ENCODE measurements at places on chromosomes 16 and 17.

DNA sequence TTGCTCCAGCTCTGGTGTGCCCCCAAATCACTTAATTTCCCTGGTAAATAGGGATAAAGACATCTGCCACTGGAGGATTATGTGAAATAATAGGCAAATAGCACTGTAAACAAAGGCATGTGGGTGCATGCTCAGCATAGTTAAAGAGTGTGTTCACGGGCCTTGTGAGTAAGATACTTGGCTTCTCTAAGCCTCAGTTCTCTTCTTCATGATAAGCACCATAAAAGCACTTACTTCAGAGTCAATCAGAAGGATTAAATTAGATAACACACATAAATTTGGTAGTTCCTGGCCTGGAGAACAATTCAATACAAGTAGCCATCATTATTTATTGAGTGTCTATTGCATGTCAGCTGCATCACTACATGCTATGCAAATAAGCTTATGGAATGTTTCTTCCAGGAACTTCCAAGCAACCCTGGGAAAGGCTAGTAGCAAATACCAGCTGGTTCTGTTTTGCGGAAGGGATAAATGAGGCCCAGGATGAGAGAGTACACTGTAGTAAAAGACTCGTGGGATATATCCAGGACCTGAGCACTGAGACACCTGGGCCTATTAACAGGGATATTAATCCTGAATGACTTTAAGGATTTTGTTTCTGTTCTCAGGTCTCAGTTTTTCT lies 14.5 kb downstream of the CCL11 start:
- no peak for DNase-seq

DNA sequence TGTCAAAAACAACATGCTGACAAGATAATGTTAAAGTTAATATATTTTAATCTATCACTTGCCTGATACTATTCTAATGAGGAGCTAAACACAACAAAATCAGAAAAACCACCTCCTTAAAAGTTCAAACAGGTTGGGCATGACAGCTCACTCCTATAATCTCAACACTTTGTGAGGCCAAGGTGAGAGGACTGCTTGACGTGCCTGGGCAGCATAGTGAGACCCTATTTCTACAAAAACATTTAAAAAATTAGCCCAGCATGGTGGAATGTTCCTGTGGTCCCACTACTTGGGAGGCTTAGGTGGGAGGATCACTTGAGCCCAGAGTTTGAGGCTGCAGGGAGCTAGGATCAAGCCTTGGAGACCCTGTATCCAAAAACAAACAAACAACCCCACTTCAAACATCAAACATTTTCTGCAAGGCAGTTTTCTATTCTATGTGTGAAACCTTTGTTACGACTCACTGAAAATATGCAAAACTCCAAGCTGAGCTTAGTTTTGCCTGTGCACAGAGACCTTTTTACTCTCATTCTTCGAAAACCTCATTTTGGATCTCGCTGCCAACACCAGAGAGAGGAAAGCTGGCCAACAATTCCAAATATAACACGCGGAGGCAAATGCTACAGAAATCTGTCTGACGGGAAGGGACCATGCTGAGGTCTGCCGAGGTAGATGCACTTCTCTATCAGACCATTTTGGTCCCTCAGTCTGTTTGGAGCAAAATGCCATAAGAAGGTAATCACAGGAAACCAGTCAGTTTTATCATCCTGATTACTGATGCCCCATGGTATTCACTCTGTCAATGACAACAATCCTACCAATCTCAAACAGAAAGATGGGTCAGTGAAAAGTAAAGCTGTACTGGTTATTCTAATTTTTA lies 6.2 kb downstream of the PHF12 start:
- no peak for DNase-seq

DNA sequence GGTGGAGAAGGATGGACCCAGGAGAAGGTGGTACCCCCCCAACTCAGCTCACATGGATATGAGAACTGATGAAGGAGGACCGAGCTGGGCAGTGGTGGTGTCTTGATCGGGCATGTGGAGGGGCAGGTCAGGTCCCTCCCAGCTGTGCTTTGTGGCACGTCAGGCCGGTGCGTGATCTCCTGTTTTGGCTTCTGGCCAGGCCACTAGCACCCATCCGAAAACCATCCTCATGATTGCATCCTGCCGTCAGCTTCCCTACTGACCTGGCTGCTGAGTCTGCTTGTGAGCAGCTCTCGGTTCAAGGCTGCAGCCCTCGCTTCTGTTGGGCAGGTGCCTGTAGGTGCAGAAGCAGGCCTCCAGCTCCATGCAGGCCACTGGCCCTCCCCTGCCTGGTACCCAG lies 53.1 kb downstream of the PLD6 start:
- no peak for DNase-seq

GRCh38 chr16:87628940-87629339 lies 26.6 kb downstream of the JPH3 start:
- no peak for DNase-seq

GRCh38 chr17:6475411-6475810 lies 31.2 kb downstream of the PIMREG start:
- no peak for DNase-seq

DNA sequence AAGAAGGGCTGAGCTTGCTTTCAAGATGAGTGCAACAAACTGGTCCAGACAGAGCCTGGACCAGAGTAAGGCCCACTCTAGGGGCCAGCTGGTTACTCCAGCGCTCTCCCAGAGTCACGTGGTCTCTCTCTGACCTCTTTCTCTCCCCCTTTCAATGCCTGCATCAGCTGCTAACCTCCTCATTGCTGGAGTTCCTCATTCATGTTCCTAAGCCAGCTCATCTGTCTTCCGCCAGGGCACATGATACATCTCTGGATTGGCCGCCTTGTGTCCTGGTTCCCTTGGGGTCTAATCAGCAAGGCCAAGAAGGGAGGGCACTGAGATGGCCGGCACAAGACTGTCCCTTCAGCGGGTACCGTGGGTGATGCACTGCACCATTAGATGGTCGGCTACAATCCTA lies 26.9 kb upstream of the ZFP90 start:
- DNase-seq = no peak

DNA sequence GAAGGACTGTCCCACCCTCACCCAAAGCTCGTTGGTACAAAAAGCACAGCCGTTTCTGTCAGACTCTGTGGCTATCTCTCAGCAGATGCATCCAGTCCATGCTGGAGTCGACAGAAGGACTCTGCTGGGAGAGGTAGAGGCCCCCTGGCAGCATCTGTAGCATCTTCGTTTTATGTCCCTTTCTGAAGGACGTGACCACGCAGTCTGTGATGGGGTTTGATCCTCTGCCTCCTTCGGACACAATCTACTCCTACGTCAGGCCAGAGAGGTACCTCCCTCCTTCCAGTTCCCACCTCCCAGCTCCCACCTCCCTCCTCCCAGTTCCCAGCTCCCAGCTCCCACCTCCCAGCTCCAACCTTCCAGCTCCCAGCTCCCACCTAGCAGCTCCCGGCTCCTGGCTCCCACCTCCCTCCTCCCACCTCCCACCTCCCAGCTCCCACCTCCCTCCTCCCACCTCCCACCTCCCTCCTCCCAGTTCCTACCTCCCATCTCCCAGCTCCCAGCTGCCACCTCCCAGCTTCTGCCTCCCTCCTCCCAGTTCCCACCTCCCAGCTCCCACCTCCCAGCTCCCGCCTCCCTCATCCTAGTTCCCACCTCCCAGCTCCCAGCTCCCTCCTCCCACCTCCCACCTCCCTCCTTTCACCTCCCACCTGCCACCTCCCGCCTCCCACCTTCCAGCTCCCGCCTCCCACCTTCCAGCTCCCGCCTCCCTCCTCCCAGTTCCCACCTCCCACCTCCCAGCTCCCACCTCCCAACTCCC lies 11.4 kb upstream of the MC1R start:
- DNase-seq = no peak

- DNase-seq = no peak
Measured at GRCh38 chr16:69787883-69788282, 25.8 kb downstream of the WWP2 start.

- DNase-seq = no peak
Measured at GRCh38 chr17:41549596-41550039, 21.5 kb upstream of the KRT19 start.

DNA sequence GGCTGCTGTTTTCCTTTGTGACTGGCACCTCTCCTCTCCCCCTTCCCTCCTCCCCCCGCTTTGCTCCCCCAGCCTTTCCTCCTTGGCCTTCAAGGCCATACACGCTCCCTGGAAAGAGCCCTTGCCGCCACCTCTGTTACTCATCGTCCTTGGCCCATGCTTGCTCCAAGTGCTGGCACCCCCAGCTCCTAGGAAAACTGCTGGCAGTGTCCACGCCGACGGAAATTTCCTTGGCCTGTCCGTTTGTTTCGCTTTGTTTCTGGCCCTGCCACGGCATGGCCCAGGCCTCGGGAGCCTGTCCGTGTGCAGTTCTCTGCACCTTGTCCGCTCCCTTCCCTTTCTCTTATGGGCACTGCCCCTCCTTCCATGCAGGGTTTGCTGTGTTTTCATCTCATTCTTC lies 18.0 kb downstream of the CA5A start:
- no peak for DNase-seq

- no peak for DNase-seq
Measured at GRCh38 chr17:78120537-78120936, 8.0 kb downstream of the TMC6 start.

GRCh38 chr17:64063088-64063487 lies 42.7 kb upstream of the ICAM2 start:
- no peak for DNase-seq

- no peak for DNase-seq
Measured at GRCh38 chr17:78125138-78125913, 3.2 kb downstream of the TMC6 start.

- DNase-seq = no peak
Measured at GRCh38 chr17:50593321-50593720, 32.8 kb downstream of the CACNA1G start.

DNA sequence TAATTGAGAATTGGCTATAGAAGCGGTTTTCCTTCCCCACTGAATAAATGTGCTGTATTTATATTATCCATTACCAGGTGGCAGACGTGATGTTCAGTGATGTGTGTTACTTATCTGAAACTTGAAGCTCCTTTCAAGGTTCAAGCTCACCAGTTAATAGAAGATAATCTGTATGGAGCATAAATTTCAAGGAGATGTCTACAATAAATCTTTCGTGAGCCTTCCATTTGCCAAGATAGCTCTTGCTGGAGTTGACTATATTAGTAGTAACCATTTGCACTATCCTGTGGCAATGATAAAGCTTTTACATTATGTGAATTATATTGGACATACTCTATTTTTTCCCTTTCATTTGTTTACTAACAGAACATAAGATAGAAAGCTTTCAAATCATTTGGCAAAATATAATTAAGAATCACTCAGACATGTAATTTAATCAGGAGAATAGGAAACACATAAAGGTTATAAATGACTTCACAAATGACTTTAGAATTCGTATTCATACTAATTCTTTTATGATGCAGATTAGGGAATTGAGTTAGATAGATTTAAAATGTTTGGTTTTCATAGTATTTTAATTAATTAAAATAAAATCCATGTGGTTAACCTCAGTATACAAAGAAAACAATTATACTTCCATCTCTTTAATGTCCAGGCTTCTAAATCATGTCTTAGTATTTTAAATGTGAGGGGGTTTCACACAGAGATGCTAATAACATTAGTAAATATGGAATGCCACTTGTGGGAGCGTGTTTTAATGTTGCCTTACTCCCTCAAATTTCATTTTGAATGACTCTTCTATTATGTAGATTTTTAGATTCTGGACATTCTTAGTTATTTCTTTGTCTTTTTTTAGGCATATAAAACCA lies 664.4 kb upstream of the CDH8 start:
- no peak for DNase-seq

DNA sequence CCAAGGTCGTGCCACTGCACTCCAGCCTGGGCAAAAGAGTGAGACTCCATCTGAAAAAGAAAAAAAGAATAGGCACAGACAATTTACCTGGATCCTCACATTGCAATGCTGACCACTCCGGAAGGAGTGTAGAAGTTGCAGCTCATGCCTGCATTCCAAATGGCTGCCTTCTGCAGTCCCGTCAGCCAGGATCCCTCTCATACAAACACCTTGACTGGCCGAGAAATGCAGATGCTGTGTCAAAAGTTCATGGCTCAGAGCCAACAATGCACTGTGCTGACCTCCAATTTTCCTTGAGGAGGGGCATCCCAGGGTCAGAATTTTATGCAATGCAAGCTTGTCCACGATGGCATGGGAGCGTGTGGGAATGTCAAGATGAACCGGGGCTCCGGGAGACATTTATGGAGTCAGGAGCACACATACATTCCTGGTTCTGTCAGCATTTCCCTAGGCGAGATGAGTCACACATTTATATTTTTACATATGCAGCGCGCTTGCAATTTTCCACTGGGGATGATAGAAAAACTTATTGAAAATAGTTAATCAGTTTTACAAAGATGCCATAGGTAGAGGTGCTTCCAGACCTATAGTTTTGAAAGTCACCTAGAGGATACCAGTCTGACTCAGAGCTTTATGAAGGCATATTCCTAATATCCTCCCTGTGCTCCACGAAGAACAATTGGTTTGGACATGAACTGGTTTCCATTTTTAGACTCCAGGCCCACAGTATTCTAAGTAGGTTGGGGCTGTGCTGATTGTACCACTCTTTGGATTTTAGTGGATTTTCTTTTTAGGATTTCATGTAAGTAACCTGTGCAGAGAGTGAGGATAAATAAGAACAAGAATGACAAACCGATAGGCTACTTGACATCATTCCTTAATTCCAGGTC lies 614.6 kb downstream of the MAF start:
- no peak for DNase-seq

DNA sequence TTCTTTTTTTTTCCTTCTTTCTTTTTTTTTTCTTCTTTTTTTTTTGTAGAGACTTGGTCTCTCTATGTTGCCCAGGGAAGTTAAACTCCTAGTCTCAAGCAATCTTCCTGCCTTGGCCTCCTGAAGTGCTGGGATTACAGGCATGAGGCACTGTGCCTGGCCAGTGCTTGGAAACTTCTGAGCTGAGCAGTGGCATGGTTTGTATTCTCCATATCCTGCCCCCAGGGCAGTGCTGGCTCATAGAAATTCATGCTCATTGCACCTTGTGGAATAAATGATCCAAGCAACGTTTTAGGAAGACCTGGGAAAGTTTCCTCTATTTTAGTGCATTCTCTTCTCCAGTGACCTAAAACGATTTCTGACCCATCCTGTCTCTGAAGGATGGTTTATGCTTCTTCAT lies 16.7 kb upstream of the SYT17 start:
- no peak for DNase-seq

- DNase-seq = no peak
Measured at GRCh38 chr16:1950559-1950958, 3.9 kb downstream of the RPL3L start.

- no peak for DNase-seq
Measured at GRCh38 chr16:86410081-86410480, 100.2 kb upstream of the FOXF1 start.

GRCh38 chr16:4641895-4642294 lies 17.3 kb downstream of the MGRN1 start:
- DNase-seq = no peak

DNA sequence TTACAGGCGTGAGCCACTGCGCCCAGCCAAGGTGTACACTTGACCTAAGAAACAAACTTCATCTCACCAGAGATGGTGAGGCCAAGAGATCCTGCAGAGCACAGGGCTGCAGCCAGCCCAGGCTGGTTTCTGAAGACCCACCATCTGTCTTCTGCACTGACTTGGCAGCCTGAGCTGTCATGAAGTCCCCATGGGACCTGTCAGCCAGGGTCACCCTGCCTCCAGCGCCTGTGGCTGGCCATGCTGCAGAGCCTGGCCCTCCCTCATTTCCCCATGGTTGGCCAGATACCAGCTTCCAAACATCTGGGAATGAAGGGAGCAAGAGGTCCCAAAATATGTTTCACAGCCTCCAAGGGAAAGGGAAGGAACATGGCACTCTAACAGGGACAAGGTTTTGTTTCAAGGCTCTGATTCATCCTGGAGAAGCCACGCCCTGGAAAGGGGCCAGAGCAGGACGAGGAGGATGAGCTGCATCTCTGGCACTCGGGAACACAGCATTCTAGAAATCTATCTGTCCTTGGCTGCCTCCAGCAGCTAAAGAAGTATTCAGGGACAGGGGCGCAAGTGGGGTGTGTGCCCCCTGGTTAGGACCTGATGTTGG lies 45.3 kb downstream of the DDX19A start:
- no peak for DNase-seq
